ENCODE measurements at places on chromosomes 4 and X.

GRCh38 chr4:142098380-142098779, 462.0 kb downstream of the IL15 start:
- DNase-seq, result no peak

DNA sequence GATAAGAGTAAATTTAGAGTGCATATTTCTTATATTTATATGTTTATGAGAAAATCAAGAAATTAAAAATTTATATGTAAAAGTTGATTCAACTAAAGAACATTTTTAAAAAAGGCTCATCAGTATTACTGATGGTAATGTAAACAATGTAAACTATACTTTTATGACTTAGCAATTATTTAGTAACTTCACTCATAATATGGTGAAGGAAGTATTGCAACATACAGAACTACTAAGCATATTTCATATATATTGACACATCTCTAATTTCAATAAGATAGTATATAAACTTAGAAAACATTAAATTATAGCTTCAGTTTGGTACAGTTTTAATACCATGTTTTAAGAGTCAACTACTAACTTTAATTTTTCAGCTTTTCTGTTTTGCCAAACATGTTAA, 512.8 kb upstream of the PCDH7 start:
- no peak for DNase-seq

DNA sequence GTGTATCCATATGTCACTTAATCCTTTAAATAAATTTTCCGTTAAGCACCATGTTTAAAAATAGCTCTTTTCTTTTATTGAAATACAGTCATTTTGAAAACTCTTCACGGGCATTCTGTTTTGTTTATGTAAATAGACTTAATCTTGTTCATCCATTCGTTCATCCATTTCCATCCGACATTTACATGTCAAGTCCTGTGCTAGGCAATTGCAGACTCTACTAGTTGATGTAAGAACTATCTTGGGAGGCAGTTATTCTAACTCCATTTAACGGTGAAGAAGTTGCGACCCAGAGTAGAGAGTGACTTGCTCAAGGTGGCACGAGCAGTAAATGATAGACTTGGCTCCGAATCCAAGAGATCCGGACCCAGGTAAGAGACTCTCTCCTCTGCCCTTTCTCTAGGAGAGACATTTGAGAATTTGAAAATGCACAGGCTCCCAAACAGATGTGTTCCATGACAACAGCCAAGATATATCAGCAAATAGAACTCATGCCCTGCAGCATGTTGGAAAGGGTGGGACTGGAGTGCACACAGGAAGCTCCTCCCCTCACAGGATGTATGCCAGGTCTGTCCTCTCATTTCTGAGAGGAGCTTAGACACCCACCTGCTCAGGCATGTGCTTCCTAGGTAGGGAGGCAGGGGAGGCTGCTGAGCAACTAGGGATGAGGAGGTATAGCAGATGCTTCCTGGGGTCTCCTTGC, 64.5 kb downstream of the DRD5 start:
- no peak for DNase-seq

DNA sequence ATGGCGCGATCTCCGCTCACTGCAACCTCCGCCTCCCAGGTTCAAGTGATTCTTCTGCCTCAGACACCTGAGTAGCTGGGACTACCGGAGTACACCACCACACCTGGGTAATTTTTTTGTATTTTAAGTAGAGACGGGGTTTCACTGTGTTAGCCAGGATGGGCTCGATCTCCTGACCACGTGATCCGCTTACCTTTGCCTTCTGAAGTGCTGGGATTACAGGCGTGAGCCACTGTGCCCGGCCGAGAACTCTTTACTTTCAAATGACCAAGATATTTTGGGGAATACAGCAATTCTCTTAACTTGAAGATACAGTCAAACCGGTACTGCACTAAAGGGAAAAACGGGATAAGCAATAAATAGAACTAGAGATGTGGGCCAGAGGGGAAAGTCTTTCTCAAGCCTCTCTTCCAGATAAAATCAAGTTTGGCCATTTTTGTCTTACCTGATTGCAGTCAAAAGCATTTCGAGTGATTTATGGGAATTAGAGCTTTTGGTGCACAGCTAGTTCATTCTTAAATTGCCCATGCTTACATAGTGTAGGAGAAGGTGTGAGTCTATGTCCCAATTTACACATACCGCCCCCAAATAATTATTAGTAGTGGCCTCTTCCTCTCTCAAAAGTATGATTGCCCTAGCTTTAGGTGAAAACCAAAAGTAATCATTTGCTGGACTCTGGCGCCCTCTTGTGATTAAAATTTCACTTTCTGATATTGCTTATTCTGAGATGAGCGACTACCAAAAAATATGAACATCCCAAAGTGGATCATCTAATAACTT, 53.2 kb upstream of the ABCG2 start:
- no peak for DNase-seq

DNA sequence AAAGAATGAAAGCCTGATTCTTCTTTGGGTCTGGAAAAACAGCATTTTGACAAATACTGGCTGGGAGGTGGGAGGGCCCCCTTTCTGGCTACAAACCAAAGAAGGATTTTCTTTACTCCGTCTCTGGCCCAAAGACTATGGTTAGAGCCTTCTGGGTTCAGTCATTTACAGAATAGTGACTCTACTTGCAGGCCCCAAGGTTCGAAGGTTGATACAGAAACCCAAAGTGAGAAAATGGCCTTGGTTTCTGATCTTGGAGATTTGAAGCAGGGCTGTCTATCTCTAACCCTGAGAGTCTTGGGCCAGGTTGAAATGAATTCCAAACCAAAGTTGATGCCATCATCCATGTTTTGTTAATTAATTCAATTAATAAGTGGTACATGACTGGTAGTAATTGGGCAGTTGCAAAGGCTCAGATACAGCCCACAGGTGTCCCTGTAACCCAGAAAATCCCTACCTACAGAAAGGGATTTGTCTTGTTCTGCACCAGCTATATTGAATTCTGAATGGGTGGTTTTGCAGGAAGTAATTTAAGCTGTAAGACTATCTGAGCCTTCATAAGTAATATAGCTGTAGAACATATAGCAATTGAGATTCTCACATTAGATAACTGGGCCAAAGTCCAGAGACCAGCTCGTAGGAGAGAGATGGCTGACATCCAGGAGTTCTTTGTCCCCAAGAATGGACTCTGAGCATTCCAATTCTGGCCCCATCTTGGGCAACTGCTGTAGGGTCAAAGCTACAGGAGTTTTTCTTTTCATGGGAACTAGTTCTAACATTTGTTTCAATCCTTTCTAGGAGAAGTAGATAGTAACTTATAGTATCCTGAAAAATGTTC, 34.5 kb downstream of the CHRNA9 start:
- no peak for DNase-seq

DNA sequence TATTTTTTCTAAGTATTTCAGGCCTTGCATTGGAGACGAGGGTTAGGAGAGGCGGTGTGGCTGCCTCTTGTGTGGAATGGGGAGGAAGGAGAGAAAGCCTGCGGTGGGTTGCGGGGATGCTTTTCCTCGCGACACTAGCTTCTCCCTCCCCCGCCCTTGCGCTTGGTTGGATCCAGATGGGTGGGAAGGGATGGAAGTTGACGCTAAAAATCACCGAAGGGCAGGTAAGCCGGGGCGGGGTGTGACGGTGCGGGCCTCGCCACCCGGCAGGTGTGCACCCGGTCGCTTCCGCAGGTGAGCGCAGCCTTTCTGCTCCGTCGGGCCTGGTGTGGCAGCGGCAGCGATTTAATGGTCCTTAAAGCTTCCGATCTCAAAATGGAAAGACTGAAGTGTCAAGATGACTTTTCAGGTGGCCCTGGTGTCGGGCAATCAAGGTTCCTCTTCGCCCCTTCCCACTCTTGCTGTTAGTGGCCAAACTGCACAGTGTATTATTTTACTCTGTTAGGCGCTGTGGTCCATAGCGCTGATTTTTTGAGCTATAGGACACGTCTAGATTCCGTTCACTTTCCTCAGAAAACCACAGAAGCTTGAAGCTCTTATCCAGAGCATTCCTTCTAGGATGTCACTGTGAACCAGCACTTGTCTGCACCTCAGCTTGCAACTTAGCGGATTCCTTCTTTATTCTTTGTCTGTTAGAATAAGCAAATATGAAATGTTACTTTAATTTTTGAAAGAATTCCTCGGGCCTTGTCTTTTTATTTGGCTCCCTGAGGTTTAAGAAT, 765 bp downstream of the ENOPH1 start:
- no peak for DNase-seq

DNA sequence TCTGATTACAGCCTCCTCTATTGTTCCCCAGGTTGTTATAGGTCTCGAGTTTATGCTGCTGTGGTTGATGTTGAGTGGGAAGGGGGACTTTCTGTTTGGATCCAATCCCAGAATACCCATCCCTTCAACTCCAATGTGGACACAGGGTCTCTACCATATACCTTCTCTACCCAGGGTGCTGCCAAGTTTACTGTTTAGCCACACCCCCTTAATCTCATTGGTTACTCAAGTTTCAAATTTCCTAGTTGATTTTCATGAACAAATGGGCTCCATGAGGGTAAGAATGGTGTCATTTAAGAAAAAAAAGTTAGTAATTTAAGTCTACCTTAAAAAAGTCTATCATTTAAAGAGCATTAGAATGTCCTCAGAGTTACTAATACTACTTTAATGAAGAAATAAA, 3.6 kb upstream of the SPP1 start:
- no peak for DNase-seq

DNA sequence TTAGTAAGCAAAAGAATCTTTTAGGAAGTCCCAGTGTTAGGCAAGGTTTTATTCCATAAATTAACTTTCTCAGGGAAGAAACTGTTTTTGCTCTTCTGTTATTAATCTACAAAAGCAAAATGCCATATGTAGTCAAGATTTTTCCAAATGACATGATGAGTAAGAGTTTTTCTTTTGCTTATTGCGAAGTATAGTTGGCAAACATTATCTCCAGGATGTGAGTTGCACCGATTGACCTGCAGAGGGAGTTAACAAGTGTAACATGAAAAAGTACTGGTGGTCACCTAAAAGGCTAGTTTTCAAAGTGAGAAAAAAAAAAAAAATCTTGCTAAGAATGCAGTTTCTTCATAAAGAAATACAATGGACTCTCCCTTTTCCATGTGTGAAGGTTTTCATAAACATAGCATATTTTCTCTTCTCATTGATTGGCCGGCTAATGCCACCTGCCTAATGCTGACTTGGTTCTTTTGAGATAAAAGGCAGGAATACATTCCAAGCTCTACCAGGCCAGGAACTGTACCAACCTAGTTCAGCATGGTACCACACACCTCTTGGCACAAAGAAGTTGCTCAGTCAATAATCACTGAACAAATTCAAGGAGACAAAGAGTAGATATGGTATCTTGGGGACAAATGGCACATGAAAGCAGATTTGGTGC, 100.2 kb downstream of the LNX1 start:
- DNase-seq, result no peak

DNA sequence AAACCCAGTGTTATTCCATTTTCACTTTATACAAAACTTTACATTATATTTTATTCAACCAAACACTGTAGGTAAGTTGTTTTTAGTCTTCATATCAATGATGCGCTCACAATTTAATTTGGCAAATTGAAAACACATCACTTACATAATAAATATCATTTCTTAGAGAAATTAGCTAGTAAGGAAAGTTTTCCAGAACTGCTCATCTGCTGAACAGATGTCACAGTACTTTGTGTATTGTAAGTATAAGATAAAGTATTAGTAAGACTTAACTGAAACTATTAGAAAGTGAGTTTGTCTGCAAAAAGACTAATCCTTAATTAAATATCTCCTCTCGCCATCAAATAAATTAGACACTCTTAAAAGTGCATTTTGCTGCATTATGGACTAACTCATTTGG, 108.7 kb upstream of the PACRGL start:
- no peak for DNase-seq

DNA sequence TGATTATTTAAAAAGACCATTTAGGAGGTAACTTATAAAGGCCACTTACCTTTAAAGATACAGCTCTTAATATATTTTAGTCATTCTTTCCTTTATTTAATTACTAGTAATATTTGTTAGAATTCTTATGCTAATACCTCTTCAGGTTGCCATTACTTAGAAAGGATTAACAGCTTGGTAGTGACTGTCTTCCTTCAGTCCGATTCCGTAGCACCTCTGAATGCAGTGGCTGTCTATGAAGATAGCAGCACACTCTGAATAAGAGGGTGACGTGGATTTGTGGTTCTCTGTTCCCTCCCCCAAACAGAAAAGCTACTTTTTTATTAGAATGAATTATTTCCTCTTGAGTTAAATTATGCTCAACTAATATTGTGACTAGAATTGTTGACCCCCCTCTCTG, 92.6 kb upstream of the TENM3 start:
- DNase-seq, result no peak

- DNase-seq, result no peak
Observed at GRCh38 chr4:80011636-80012236, 61.3 kb downstream of the ANTXR2 start.

DNA sequence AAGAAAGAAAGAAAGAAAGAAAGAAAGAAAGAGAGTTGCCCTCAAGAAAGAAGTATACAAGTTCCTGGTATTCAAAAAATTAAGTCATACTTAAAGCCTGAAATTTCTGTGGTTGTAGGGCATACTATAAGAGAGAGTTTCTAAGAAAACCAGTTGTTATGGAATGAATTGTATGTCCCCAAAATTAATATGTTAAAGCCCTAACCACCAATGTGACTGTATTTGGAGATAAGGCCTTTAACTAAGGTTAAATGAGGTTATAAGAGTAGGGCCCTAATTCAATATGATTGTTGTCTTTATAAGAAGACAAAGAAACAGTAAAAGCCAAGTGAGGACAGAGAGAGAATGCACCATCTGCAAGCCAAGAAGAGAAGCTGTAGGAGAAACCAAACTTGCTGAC, 521.1 kb downstream of the CCSER1 start:
- no peak for DNase-seq

GRCh38 chr4:174189392-174190015, 94.0 kb downstream of the FBXO8 start:
- DNase-seq, result no peak

DNA sequence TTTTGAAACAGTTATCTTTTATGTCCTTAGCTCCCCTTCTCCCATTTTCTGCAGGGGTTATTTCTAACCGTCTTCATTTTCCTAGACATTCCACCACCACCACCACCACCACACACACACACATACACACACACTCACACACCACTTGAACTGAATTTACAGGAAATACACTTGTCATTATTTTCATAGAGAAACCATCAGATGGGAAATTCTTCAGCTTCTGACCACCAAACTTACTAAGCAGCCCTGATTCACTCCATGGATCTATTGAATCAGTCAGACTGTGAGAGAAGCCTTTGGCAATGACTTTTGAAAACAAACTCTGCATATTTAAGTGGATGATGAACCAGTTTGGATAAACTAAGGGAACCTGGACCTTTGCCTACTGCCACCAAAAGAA, 210.1 kb upstream of the NHS start:
- DNase-seq, result no peak

GRCh38 chr4:98283219-98284189, 22.3 kb downstream of the RAP1GDS1 start:
- no peak for DNase-seq

- no peak for DNase-seq
Observed at GRCh38 chr4:45324455-45325417, 598.4 kb upstream of the GNPDA2 start.

GRCh38 chr4:7892212-7893019, 47.2 kb downstream of the AFAP1 start:
- DNase-seq, result no peak
